ENCODE measurements at places on chromosomes 16 and 17. TPM values are rescaled to one million over a fixed set of nuclear protein-coding genes. Genes with fewer than 3 reads are reported as not detected.

The TNFRSF13B gene
- total RNA-seq: not detected

The UBALD1 gene
- 18.7 TPM for total RNA-seq

The PRPSAP2 gene
- total RNA-seq: 51.6 TPM

The TNFRSF17 gene
- not detected for total RNA-seq

The SLFN13 gene
- total RNA-seq: 23.0 TPM

The KRT12 gene
- total RNA-seq: not detected

The TSPOAP1 gene
- 14.4 TPM for total RNA-seq

The PYCARD gene
- total RNA-seq: 4.5 TPM

The TP53TG3F gene
- not detected for total RNA-seq

The PRDM7 gene
- total RNA-seq: not detected

The KRT25 gene
- total RNA-seq: not detected

The KCNJ12 gene
- not detected for total RNA-seq

The ATP1B2 gene
- total RNA-seq: 0.40 TPM

The HYDIN gene
- not detected for total RNA-seq

The CDH15 gene
- not detected for total RNA-seq

The CRYBA1 gene
- total RNA-seq: not detected

The LPO gene
- not detected for total RNA-seq

The NPIPB8 gene
- total RNA-seq: 1.3 TPM

The MYH2 gene
- total RNA-seq: not detected

The DNAH17 gene
- total RNA-seq: 0.20 TPM

The CES1 gene
- 0.24 TPM for total RNA-seq

The NME1 gene
- total RNA-seq: 401 TPM

The CLDN7 gene
- 1.1 TPM for total RNA-seq

The KRTAP9-2 gene
- total RNA-seq: not detected

The HS3ST6 gene
- total RNA-seq: not detected

The MAPT gene
- 0.42 TPM for total RNA-seq
